ENCODE measurements at places on chromosomes 3 and 15. TPM values are rescaled to one million over a fixed set of nuclear protein-coding genes. Genes with fewer than 3 reads are reported as not detected.

KBTBD12 gene
- not detected for total RNA-seq

ANKRD34C gene
- not detected for total RNA-seq

EEF1AKMT4 gene
- 10.6 TPM for total RNA-seq

RFC4 gene
- 40.7 TPM for total RNA-seq

RAB8B gene
- 14.1 TPM for total RNA-seq

CPN2 gene
- not detected for total RNA-seq

ECE2 gene
- not detected for total RNA-seq

CHRNA5 gene
- 30.7 TPM for total RNA-seq

GPR171 gene
- total RNA-seq, result not detected

GPR27 gene
- total RNA-seq, result 2.7 TPM

RASGRF1 gene
- 0.19 TPM for total RNA-seq

RAB6B gene
- total RNA-seq, result 2.2 TPM

SERINC4 gene
- 0.15 TPM for total RNA-seq

LMAN1L gene
- not detected for total RNA-seq

ITIH1 gene
- not detected for total RNA-seq

CDHR4 gene
- total RNA-seq, result 0.24 TPM

GALNT15 gene
- 0.05 TPM for total RNA-seq

USP4 gene
- total RNA-seq, result 15.7 TPM

APBA2 gene
- 20.6 TPM for total RNA-seq

GP9 gene
- total RNA-seq, result not detected

HDC gene
- 0.05 TPM for total RNA-seq

IMPG2 gene
- not detected for total RNA-seq

CACNA1D gene
- 1.0 TPM for total RNA-seq

PRR20G gene
- total RNA-seq, result 2.4 TPM

IQCF6 gene
- total RNA-seq, result not detected

ARNT2 gene
- total RNA-seq, result 19.3 TPM

MAP6D1 gene
- total RNA-seq, result 6.6 TPM

ST8SIA2 gene
- 0.37 TPM for total RNA-seq

ZIC1 gene
- total RNA-seq, result 0.02 TPM

ITIH4 gene
- total RNA-seq, result 0.25 TPM

CLDN16 gene
- total RNA-seq, result 0.09 TPM

MAN2C1 gene
- total RNA-seq, result 66.1 TPM

SLC25A38 gene
- 39.6 TPM for total RNA-seq

SAMD7 gene
- not detected for total RNA-seq

ARL6 gene
- total RNA-seq, result 2.9 TPM

WNT7A gene
- total RNA-seq, result 0.04 TPM

CNTN4 gene
- not detected for total RNA-seq

SLC38A3 gene
- 0.06 TPM for total RNA-seq

LRRC34 gene
- total RNA-seq, result not detected

ZNF717 gene
- total RNA-seq, result 2.6 TPM

BLM gene
- total RNA-seq, result 14.7 TPM

NCK1 gene
- 26.6 TPM for total RNA-seq

SLC6A20 gene
- total RNA-seq, result 0.04 TPM

RNU5B-1 gene
- not detected for total RNA-seq

DHX30 gene
- total RNA-seq, result 34.0 TPM

AADACL2 gene
- not detected for total RNA-seq

RTP3 gene
- total RNA-seq, result not detected

B3GNT5 gene
- 29.2 TPM for total RNA-seq

IL1RAP gene
- total RNA-seq, result 4.0 TPM

SCAANT1 gene
- not detected for total RNA-seq

ARMC8 gene
- total RNA-seq, result 48.3 TPM

CCR8 gene
- total RNA-seq, result not detected

PPCDC gene
- total RNA-seq, result 17.3 TPM

P2RY14 gene
- total RNA-seq, result not detected

NRG4 gene
- 0.68 TPM for total RNA-seq

DNAH1 gene
- total RNA-seq, result 1.3 TPM

CLDN1 gene
- total RNA-seq, result 18.2 TPM

All from A549 treated with dexamethasone at 1 μM for 4 hours (cell line).